Stimulated activated CD4-positive, alpha-beta T cell treated with anti-CD3 and anti-CD28 coated beads, Interleukin-12 subunit alpha, Interleukin-12 subunit beta, amount 100 ng/mL, for 48 hours (primary cell): ENCODE measurements at places on chromosomes 1 and 21.
A peak's percentile ranks its signal among the peaks of the same experiment; 100 is the strongest.

DNA sequence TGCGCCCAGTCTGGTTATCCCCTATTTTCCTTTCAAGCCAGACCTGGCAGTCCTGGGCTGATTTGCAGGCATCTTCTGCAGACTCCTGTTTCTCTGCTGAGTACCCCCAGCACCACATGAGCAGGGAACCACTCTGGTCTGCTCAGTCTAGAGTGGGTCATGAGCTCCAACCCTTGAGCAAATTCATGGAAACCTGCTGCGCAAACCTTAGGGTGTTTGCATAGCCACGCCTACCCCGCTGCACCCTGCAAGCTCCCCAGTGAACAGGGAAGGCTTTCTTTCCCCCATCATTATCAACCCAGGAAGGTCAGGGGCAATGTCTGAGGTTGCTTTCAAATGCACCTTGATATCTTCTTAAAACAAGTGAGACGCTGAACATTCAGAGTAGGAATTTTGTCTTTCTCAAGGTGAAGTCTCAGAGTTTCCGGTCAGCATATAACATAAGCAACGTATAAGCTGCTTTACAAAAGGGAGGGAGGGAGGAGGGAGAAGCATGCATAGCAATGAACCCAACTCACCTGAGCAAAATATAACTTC is 11.1 kb upstream of the KCNE1 start:
- DNase-seq = no peak

- no peak for DNase-seq
These were observed 15.6 kb upstream of the THEMIS2 start for GRCh38 chr1:27856561-27857343.

GRCh38 chr1:115679141-115679611 is 37.4 kb downstream of the VANGL1 start:
- DNase-seq = no peak

- DNase-seq = no peak
These were observed 105.0 kb downstream of the LEPR start for GRCh38 chr1:65525266-65526048.

DNA sequence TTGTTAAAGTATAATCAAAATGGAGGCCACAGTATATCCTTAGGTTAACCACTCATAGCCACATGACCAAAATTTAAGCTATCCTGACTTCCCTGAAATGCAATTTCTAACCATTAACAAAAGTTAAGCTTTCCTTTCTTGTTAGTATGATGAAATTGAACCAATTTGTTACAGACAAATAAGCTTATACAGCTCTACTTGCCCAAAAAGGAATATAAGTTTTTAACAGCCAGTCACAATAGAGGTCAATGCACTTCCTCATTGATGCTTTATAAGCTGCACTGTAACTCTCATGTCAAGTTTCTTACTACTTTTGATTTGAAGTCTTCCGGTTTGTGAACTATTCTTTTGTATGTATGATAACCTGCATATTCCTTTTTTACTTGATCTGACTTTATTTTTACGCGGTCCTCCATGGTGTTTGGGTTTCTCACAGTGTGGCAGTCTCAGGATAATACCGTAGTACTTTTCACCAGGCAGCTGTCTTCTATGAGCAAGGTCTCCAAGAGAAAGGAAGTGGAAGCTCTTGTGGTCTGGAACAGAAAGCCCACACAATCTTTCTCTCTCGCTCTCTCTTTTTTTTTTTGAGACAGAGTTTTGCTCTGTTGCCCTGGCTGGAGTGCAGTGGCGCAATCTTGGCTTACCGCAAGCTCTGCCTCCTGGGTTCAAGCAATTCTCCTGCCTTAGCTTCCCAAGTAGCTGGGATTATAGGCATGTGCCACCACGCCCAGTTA is 331.6 kb downstream of the SRGAP2C start:
- DNase-seq = peak; percentile 3

- DNase-seq = no peak
These were observed 193.1 kb upstream of the EDN2 start for GRCh38 chr1:41677620-41678019.

DNA sequence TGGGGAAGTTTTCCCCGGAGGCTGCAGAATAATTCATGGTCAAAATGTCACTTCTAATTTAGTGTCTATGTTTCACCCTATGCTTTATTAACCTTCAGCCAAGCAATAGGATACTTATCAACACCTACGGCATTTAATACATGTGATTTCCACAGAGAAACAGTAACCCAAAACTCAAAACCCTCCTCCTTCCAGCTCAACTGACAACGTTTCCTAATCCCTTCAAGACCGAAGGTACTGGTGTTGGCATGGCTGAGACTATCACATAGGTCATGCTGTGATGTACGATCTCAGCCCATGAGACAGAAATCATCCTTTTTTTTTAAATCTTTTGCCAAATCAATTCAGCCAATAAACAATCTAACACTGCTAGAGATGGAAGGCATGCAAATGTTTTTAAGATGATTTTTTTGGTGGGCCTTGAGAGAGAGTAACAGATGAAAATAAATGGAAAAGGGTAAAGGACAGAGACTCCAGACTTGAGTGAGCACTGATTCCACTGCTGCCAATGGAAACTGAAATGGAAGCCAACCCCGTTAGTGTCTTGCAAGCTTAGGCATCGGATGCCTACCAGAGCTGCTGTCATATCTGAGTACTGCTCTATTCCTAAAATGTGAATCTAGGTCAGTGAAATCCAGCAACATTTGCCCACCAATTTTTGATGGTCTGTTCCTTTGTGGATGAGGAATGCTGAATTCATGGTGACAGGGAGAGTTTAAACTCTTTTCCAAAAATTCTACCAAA is 63.4 kb upstream of the BCL10 start:
- DNase-seq = no peak

DNA sequence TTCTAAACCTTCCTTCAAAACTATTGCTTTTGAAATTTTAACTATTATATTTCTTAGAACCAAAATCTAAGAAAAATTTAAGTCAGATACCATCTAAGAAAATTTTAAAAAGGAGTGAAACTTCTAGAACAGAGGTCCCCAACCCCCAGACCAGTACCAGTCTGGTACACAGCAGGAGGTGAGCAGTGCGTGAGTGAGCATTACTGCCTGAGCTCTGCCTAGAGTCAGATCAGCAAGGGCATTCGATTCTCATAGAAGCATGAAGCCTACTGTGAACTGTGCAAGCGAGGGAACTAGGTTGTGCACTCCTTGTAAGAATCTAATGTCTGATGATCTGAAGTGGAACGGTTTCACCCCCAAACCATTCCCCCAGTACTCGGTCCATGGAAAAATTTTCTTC is 106.7 kb downstream of the VAV3 start:
- no peak for DNase-seq

DNA sequence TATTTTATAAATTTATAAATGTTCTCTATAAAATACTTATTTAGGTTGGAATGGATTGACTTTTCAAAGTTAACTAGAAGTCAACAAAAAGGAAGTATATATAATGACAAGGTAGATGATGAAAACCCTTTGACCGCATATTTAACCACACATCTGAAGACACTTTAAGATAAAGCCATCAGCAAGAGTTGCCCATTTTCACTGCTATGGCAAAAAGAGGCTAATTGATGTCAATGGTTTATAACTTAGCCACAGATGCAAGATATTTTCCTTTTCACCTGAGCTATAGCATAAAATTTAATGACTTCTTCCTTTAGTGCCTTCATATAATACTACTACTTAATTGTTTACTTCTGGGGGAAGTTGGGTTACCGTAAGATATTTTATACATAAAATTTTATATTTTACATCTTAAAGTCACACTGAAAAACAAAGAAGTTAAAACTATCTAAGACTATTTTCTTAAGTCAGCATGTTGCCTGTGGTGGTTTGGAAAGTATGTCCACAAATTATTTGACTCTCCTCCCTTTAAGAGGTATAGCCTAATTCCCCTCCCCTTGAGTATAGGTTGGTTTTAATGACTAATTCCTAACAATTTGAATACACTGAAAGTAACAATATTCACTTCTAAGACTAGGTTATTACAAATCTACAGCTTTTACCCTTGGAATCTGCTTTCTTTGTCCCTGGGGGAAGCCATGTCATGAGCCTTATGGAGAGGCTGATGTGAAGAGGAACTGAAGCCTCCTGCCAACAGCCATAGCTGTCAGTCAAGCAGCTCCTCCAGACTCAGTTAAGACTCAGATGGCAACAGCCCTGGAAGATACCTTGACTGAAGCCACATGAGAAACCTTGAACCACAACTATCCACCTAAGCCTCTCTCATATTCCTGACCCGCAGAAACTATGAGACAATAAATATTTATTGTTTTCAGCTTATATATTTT is 40.3 kb upstream of the LRRC8B start:
- no peak for DNase-seq

GRCh38 chr1:238063454-238063853 is 172.7 kb upstream of the ZP4 start:
- DNase-seq = no peak

GRCh38 chr1:219066631-219067349 is 106.9 kb upstream of the LYPLAL1 start:
- no peak for DNase-seq

- DNase-seq = no peak
These were observed 126.2 kb downstream of the KAZN start for GRCh38 chr1:14724678-14725077.
